Stomach (tissue), 19 donors: ENCODE measurements at places on chromosomes 7 and 10. TPM values are rescaled to one million over a fixed set of nuclear protein-coding genes. Genes with fewer than 3 reads are reported as not detected.

Gene PTF1A
- not detected for polyA plus RNA-seq

Gene UCMA
- not detected for polyA plus RNA-seq

Gene CYP2C8
- 5.7 TPM for polyA plus RNA-seq

Gene FBXO24
- polyA plus RNA-seq = 0.88 TPM

DNA sequence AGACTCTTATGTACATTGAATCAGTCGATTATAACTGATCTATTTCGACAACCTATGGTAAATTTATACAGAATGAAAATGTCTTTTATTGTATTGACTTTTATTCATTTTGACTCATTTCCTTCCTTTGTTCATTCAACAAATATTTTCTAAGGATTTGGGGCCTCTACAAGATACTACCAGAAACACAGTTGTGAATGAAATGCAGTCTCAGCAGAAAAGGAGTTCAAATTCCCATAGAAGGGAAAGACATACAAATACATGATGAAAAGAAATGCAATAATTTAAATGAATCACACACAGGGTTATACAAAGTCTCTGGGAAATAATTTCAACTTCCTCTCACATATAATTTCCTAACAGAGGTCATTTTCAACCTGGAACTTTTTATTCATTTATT is 134.0 kb upstream of the SEMA3A start:
- no peak overlapping the region for H3K4me3 ChIP-seq
- H3K4me1 ChIP-seq = no peaks in the 10 kb centered on the region
- H3K27me3 ChIP-seq = no peaks in the 10 kb centered on the region
- no peak overlapping the region for H3K27ac ChIP-seq
- no peaks in the 10 kb centered on the region for H3K36me3 ChIP-seq
- no peak for DNase-seq

DNA sequence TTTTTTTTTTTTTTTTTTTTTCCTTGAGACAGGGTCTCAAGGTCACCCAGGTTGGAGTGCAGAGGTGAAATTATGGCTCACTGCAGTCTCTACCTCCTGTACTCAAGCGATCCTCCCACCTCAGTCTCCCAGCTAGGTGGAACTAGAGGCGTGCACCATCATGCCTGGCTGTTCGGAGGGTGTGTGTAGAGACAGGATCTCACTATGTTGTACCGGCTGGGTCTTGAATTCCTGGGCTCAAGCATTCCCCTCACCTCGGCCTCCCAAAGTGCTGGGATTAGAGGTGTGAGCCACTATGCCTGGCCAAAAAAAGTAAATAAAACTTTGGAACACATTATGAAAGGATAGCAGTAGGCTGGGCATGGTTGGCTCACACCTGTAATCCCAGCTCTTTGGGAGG is 39.6 kb upstream of the TNPO3 start:
- H3K4me3 ChIP-seq = no peak overlapping the region
- no peak for DNase-seq
- H3K4me1 ChIP-seq = peaks cover 16% of the 10 kb centered on the region
- no peaks in the 10 kb centered on the region for H3K36me3 ChIP-seq

GRCh38 chr7:25852211-25852938 is 299.6 kb upstream of the NFE2L3 start:
- H3K4me3 ChIP-seq = peak overlapping the region; percentile 24
- no peak for DNase-seq
- peaks cover 60% of the 10 kb centered on the region for H3K27me3 ChIP-seq

GRCh38 chr7:4266270-4267040 is 415.6 kb upstream of the FOXK1 start:
- no peaks in the 10 kb centered on the region for H3K36me3 ChIP-seq
- no peak for DNase-seq
- no peak overlapping the region for H3K27ac ChIP-seq
- no peaks in the 10 kb centered on the region for H3K27me3 ChIP-seq

DNA sequence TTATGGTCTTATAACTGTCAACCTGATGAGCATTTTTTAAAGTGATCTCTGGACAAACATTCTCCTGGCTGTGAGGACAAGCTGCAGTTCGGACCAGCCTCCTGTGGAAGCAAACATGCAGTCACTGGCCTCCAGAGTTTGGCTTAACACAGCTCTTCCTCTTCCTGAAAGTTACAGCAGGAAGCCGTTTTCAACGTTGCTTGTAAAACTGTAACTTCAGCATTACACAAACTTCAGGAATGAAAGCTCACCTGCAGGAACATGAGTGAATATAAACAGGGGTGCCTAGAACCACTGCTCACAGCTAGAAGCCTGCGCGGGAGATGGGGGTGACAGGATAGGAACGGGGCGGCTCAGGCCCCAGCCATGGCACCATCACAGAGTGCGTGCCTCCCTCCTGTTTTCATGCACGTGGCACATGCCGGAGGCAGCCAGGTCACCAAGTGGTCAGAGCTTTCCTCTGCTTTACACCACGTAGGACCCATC is 292.9 kb upstream of the PITRM1 start:
- H3K27ac ChIP-seq = peak overlapping the region; percentile 57
- H3K36me3 ChIP-seq = no peaks in the 10 kb centered on the region
- H3K4me1 ChIP-seq = peaks cover 22% of the 10 kb centered on the region
- DNase-seq = no peak
- no peak overlapping the region for H3K4me3 ChIP-seq

DNA sequence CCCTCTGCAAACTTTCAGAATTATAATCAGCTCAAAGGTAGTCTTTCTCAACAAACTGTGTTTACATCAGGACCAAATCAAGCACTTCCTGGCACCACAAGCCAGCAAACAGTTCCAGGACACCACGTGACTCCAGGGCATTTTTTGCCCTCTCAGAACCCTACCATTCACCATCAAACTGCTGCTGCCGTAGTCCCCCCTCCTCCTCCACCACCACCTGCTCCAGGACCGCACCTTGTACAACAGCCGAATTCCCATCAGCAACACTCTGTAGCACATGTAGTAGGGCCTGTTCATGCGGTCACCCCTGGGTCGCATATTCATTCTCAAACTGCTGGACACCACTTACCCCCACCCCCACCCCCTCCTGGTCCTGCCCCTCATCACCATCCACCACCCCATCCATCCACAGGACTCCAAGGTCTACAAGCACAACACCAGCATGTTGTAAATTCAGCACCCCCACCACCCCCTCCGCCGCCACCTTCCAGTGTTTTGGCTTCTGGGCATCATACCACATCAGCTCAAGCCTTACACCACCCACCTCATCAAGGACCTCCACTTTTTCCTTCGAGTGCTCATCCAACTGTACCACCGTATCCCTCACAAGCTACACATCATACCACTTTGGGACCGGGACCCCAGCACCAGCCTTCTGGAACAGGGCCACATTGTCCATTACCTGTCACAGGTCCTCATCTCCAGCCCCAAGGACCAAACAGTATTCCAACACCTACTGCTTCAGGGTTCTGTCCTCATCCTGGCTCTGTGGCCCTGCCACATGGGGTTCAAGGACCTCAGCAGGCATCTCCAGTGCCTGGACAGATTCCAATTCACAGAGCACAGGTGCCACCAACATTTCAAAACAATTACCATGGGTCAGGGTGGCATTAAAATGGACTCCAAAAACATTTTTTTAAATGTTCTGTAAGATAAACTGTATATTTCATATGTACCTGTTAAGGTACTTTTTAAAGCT is 98.7 kb downstream of the KMT2E start:
- H3K4me1 ChIP-seq = peaks cover 27% of the 10 kb centered on the region
- peak overlapping the region; percentile 54 for H3K27ac ChIP-seq
- no peaks in the 10 kb centered on the region for H3K27me3 ChIP-seq

DNA sequence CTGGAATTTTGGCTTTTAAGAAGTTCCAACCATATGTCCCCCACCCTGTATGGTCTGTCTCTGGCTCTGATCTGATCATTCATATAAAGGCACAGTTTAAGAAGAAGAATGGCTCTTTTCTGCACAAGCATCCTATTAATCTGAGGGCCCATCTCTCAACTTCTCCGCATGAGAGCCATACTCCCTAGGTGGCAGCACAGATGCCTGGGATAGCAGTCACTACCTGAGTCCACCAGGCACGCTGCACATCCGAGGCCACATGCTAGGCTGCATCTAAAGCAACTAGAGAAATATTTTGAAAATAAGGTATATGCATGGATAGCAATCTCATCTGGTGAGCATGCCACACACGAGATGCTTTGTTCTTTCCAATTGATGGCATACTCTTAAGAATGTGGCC is 565.5 kb downstream of the PARD3 start:
- H3K4me3 ChIP-seq = no peak overlapping the region
- H3K27me3 ChIP-seq = no peaks in the 10 kb centered on the region
- no peaks in the 10 kb centered on the region for H3K36me3 ChIP-seq
- no peak for DNase-seq

GRCh38 chr7:142760071-142760642 is 10.6 kb upstream of the PRSS2 start:
- DNase-seq = no peak
- no peak overlapping the region for H3K27ac ChIP-seq
- H3K4me3 ChIP-seq = no peak overlapping the region
- H3K27me3 ChIP-seq = no peaks in the 10 kb centered on the region
- no peaks in the 10 kb centered on the region for H3K4me1 ChIP-seq
